SW 1271 (cell line): ENCODE measurements at places on chromosomes 2 and 18.

DNA sequence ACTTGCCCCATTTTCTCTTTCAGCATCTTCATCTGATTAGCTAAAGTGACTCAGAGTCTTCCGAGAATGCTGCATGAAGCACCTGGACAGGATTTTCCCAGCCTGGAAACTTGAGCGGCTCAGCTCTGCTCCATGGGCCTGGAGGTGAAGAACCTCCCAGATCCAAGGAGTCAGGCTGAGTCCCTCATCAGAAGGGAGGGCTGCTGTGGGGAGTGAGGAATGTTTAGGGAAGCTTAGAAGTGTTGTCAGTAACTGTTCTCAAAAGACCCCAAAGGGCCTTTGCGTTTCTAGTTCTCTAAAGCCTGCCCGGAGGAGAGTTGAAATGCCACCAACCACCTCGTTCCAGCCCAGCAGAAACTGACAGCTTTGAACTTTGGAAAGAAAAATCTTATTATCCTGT lies 157.1 kb downstream of the CLIP4 start:
- no peak for DNase-seq

GRCh38 chr2:84302513-84303412 lies 156.3 kb downstream of the SUCLG1 start:
- DNase-seq, result peak; percentile 40

- no peak for DNase-seq
Measured at GRCh38 chr2:201969938-201970785, 63.5 kb upstream of the FZD7 start.

GRCh38 chr2:210519594-210519993 lies 36.8 kb upstream of the CPS1 start:
- DNase-seq, result no peak

DNA sequence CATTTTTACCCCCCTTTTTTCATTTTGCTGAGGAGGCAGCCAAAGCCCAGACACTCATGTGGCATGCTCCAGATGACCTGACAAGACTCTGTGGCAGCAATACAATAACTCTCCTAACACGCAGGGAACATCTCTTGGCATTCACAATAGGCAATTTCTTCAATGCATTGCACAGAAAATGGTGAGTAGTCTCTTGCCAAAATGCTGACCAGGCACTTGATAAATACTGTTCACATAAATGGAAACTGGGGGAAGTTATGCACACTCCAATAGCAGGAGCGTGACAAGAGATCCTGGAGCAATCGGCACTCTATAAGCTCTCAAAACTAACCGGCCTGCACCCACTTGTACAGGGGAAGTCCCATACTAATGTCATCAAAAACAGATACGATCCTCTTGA lies 66.3 kb downstream of the NBAS start:
- no peak for DNase-seq

DNA sequence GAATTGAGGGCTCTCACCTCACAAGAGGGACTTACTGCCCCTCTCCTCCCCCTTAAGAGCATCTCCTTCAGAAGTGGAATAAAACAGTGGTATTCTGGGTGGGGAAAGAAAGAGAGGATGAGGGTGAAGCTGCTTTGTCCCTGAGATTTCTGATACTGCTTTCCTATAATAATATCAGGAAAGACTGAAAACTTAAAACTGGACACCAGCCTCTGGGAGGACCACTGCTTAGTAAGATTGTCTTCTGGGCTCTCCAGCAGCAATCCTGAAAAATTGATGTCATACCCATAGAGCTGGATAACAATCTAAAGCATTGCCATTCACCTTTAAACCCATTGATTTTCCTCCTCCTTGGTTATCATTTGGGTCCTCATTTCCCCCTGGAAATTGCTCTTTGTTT lies 4.7 kb upstream of the HOXD4 start:
- DNase-seq, result no peak

- DNase-seq, result no peak
Measured at GRCh38 chr2:187982668-187983067, 309.0 kb upstream of the GULP1 start.

- no peak for DNase-seq
Measured at GRCh38 chr2:181457121-181457740, at the start of gene ITGA4. ITGA4 (plus strand) TSS chr2:181457386; CDS start chr2:181457655, 269 bp downstream.

DNA sequence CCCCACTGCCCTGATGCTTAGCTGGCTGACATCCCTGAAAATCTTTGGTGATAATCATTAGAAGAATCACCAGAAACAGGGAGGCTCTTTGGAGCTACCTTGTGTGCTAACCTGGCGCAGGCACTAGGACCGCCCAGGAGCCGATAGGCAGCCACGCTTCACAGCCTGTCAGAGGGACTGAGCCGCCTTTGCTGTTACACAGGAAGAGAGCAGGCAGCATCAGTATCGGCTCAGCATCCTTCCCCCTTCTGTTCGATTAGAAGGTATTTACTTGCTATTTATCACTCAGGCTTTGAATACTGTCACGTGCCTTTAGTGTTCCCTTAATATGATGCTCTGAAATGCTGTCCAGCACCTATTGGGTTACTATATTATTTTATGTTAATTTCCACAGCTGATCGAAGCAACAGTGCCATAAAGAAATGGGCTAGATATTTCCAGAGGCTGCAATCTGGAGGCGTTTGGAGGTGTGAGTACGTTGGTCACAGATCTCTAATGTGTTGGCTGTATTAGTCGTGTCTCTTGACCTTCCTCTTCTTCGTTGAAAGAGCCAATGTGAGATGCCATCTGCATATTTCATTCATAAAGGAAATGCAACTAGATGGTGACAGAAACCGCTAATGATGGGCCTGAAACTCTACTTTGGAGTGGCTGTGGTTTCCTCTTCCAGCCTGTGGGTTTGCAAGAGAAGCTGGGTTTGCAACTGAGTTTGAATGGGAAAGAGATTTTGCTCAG lies 110.4 kb upstream of the RAB27B start:
- DNase-seq, result no peak

GRCh38 chr18:78006774-78007260 lies 757.2 kb downstream of the GALR1 start:
- no peak for DNase-seq

- DNase-seq, result no peak
Measured at GRCh38 chr2:200435379-200435778, 74.5 kb downstream of the KCTD18 start.

DNA sequence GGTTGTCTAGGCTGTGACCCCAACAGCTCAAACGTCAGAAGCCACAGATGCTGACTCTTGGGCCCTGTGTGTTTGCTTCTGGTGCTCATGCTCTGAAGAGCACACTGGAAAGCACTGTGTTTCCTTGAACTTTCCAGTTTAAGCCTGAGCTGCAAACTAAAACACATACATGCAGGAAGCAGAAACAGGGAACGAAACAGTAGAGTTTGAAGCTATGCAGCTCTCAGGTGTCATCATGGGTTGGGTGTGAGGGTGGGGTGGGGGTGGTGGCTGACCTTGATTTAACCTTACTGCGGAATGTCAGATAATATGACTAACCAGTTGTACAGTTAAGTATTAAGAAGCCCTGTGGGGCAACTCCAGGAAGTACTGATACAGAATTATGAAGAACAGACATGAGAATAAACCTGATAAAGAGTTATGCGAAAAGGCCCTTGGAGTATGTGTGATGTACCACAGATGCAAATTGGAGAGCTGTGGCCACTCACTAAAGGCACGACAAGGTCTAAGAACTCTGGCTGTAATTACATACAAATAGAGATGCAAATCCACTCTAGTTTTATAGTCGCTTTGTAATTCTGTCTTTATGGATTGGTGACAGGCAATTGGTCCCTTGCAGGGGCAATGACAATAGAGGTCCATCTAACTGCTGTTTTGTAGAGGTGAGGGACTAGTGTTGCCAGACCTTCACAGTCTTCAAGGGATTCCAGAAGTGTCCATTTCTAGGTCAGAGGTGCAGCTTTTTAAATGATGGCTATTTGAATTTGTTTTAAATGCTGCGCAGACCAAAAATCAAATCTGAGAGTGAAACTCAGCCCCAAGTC lies 273.1 kb downstream of the NAPG start:
- DNase-seq, result no peak

DNA sequence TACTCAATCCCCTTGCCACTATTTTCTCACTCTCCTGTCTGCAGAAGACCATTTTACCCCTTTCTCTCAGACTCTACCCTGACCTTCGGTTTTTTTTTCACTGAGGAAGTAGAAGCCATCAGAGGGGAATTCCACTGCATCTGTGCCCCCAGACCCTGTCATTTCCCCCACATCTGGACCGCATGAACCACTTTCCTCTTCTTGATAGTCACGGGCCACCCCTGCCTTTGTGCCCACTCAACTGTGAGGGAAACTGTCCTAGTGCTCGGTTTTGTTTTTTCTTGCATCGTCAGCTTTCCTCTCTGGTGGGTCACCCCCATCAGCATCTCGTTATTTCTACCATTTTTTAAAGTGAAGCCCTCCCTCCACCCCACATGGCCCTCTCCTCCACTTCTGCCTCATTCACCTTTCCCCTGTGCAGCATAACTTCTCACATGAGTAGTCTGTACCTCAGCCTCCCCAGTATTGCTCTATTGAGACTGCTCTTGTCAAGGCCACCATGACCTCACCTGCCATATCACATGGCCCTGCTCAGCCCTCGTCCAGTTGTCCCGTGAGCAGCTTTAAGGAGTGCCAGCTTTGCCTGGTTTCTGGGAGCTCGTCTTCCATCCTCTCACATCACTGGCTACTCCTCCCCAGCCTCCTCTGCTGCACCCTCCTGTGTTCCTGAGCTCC lies 32.4 kb downstream of the TMEM87B start:
- no peak for DNase-seq

GRCh38 chr2:70546376-70546775 lies 7.2 kb downstream of the TGFA start:
- no peak for DNase-seq

GRCh38 chr2:69305712-69306392 lies 81.2 kb downstream of the GFPT1 start:
- DNase-seq, result no peak

DNA sequence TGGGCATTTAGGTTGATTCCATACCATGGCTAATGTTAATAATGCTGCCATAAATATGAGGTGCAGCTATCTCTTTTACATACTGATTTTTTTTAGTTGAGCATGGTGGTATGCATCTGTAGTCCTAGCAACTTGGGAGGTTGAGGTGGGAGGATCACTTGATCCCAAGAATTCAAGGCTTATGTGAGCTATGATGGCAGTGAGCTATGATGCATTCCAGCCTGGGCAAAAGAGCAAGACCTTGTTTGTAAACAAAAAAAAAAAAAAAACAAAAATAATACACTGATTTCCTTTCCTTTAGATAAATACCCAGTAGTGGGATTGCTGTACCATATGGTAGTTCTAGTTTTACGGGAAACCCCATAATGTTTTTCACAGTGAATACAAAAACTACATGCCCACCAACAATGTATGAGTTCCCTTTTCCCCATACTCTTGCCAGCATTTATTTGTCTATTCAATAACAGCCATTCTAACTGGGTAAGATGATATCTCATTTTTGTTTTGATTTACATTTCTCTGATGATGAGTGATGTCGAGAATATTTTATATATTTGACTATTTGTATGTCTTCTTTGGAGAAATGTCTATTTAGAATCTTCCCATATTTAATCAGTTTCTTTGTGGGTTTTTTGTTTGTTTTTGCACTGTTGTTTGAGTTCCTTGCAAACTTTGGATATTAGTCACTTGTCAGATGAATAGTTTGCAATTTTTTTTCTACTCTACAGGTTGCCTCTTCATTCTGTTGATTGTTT lies 281.0 kb upstream of the KYNU start:
- peak; percentile 47 for DNase-seq

GRCh38 chr2:25378731-25379490 lies 37.2 kb upstream of the DNMT3A start:
- no peak for DNase-seq

- DNase-seq, result no peak
Measured at GRCh38 chr2:144421606-144422510, 98.1 kb downstream of the ZEB2 start.

DNA sequence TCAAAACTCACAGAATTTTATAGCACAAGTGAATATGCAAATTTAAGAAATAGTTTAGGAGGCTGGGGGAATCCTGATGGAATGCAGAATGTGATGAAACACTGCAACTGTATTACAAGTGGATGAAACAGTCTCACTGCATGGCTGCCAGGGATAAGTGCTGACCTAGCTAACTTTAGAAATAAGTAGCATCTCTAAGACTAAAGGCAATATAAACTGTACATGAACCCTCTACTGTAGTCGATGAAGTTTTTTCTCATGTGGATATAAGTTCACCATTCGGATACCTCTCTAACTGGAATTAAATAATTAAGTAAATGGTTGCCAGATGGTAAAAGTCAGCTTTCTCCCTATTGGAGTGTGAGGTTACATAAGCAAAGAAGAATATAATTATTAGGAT lies 777.8 kb upstream of the RAB6C start:
- no peak for DNase-seq

GRCh38 chr2:240336820-240337427 lies 98.5 kb upstream of the GPC1 start:
- no peak for DNase-seq

DNA sequence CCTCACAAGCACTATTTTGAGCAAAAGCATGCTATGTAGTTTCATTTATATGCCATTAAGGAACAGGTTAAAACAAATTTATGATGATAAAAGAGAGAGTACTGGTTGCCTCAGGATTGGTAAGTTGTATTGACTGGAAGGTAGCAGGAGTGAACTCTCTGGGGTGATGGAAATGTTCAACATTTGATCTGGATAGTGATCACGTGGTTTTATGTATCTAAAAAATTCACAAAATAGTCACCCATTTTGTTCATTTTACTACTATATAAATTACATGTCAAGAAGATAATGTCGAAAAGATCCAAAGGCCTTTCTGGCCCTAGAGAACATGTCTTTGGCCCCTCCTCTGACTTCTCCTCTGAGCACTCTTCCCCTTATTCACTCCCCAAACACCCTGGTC lies 10.4 kb upstream of the RAPGEF4 start:
- DNase-seq, result no peak

GRCh38 chr18:67788310-67789164 lies 272.0 kb upstream of the DSEL start:
- no peak for DNase-seq

DNA sequence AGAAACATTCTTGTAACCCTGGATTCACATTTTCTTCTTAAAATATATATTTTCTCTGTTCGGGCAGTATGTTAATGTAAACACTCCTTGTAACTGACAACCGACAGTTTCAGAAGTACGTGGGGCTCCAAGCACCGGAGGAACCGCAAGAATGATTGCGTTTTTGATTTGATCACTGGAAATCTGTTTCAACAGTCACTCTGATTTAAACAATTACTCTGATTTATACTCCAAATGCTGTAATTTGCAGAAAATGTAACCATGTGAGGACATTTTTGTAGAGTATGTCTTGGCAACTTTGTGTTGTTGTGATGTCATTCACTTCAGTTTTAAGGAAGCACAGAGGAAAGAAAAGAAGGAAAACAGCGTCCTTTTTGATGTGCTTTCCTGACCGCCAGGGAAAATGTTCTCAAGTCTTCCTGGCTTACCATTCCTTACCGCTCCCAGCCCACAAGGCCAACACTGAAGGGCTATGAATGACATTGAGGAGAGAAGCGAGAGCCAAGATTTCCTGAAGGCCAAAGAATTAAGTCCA lies 77.7 kb downstream of the APOB start:
- DNase-seq, result no peak

DNA sequence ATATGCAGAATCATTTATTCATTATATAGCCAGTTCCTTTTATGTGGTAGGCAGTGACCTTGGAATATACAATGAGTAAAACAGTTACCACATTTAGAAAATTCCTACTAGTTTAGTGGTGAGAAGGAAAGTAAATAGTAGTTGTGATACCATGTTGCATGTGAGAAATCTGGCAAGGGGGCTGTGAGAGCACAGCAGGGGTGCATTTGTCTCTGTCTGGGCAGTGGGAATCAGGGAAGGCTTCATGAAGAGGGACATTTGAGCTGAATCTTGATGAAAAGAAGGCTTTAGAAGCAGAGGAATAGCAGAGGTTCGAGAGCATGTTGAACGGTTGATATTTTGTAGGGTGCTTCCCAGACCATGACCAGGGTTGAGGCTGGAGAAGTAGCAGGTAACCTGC lies 78.7 kb downstream of the RAB3GAP1 start:
- no peak for DNase-seq

- DNase-seq, result no peak
Measured at GRCh38 chr2:222284466-222284865, 14.3 kb downstream of the PAX3 start.
